ENCODE measurements at places on chromosomes 3 and 15.

GRCh38 chr3:4981294-4981664 is 2.0 kb downstream of the BHLHE40 start:
- peak; percentile 33 for DNase-seq

GRCh38 chr15:90106522-90107117 is 4.4 kb upstream of the IDH2 start:
- peak; percentile 56 for DNase-seq

- no peak for DNase-seq
Observed at GRCh38 chr15:29379647-29380046, 110.0 kb upstream of the NSMCE3 start.

- DNase-seq, result no peak
Observed at GRCh38 chr3:73442152-73442551, 182.6 kb downstream of the PDZRN3 start.

DNA sequence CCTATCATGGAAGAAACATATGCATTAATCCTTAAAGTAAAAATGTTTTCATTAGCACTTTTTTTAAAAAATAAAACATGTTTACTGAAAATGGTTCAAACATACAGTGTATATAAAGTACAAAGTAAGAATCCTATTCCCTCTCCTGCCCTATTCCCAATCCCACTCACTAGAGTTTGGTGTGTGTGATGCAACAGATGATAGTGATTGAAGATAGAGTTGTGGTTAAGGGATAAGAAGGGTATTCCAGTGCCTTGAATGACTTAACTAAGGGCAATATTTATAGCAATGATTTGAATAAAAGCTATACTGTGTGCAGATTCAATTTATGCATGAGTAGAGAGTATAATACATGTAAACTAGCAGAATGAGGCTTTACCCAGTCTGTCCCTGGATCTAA is 18.1 kb downstream of the ZNF280D start:
- no peak for DNase-seq

DNA sequence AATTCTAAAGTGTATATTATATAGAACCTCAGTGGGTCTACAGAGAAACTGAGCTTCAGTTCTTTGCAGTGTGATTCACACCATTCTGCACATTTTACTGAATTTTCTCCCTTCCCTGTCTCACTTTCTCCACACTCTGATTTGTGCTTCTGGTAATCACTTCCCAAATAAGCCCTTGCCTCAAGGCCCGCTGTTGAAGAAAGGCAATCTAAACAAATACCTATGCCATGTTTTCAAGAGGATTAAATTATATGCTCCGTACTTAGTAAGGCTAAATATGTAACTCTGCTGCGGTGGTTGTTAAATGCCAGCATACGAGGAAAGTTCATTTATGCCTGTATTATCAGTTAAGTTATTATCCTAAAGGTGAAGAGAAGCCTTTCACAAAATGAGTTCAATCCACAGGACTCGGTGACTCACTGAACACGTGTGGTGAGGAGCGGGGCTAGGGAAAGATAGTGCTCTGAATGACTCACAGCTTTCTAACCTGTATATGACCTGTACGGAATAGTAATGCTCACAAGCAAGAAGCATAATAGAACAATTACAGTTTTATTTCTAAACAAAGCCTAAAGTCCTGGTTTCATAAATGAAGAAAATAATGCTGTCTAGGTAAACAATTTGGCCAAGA is 25.1 kb downstream of the CNTN6 start:
- peak; percentile 88 for DNase-seq

GRCh38 chr3:194588236-194588635 is 45.0 kb downstream of the TMEM44 start:
- no peak for DNase-seq

DNA sequence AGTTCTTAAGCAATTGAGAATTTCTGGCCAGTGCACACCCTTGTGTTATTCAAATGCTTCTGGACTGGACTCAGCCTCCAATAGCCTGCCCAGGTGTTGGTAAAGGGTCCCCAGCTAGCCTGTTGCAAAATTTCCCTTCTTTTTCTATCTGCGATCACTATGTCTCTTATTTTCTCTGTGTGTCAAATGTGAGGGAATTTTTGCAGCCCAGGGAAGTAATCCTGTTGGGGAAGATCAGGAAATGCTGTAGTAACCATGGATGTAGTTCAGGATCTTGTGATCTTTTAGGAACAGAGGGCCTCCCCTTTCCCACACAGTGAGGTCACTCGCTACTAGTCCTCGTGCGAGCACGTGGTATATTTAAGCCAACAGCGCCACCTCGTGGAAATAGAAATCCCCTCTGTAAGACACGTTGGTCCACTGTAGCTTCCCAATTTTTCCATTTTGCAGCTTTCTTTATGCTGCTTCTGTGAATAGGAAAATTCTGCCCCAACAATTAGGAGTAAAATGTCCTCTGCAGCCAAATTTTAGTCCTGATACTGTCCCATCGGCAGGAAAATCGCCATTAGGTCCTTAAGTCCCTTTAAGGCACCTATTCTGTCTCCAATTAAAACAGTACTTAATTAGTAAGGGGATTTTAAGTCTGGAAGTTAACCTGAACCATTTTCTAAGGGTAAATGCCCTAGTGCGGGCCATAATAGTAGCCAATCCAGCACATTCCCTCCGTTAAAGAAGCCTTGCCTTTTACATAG is 4.0 kb upstream of the SMCO1 start:
- peak; percentile 75 for DNase-seq

DNA sequence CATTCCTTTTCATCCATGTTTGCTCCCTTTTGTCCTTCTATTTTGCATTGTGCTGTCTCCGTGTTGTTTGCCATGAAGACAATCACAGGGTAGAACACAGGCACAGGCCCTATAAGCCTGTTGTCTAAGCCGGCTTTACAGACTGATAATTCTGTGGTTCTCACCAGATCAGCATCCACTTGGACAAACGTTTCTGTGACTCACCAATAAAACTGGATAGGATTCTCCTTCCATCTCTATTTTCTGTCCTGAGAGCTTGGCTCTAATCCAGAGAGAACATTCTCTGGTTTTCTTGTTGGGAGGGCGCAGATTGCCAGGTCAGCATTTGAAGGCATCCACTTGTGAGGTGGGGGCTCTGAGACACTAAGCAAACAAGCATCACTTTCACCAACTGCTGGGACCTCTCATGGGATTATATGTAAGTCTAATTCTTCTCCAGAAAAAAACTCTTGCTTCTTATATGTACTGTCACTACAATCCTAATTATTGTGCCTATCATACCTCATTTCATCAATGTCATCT is 101.6 kb downstream of the ERC2 start:
- peak; percentile 22 for DNase-seq

GRCh38 chr3:195084746-195085145 is 186.2 kb downstream of the XXYLT1 start:
- no peak for DNase-seq

GRCh38 chr15:43749690-43750345 is 3.6 kb downstream of the PDIA3 start:
- no peak for DNase-seq

DNA sequence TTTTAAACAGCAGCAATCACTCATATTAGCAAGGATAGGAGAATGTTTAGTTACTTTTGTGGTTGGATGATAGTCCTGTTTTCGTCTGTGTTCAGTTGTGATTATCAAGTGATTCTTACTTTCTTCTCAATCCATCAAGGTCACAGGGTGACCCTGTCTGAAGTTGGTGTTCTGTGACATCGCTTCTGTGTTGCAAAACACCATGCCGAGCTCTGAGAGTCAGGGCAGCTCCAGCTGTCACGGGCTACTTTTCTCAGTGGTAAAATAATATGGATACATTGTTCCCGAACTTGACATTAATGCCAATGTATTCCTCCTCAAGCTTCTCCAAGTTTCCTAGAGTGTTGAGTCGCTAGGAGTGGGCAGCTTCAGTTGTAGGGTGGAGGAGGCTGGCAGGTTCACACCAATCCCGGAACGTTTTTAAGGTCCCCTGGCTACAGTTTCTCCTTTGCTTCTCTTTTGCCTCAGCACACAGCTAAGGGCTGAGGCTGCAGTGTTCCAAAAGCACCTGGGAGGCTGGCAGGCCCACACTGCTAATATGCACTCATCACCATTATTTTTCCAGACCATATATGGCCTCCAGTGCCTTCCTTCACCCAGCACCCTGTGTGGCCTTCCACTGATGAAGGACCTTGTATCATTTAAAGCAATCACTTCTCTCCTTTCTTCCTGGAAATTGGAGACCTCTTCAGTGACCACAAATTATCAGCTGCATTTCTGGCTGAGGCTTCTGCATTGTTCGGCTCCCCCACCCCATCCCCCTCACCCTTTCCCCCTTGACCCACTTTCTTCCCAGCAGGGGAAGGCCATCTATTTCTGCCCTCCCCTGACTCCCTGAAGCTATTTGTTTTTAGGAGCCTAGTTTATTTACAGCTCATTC is 25.8 kb downstream of the COLQ start:
- no peak for DNase-seq

GRCh38 chr15:63599401-63600000 is 2.3 kb downstream of the FBXL22 start:
- DNase-seq, result no peak

- DNase-seq, result no peak
Observed at GRCh38 chr15:77781946-77782240, 149.2 kb upstream of the LINGO1 start.

DNA sequence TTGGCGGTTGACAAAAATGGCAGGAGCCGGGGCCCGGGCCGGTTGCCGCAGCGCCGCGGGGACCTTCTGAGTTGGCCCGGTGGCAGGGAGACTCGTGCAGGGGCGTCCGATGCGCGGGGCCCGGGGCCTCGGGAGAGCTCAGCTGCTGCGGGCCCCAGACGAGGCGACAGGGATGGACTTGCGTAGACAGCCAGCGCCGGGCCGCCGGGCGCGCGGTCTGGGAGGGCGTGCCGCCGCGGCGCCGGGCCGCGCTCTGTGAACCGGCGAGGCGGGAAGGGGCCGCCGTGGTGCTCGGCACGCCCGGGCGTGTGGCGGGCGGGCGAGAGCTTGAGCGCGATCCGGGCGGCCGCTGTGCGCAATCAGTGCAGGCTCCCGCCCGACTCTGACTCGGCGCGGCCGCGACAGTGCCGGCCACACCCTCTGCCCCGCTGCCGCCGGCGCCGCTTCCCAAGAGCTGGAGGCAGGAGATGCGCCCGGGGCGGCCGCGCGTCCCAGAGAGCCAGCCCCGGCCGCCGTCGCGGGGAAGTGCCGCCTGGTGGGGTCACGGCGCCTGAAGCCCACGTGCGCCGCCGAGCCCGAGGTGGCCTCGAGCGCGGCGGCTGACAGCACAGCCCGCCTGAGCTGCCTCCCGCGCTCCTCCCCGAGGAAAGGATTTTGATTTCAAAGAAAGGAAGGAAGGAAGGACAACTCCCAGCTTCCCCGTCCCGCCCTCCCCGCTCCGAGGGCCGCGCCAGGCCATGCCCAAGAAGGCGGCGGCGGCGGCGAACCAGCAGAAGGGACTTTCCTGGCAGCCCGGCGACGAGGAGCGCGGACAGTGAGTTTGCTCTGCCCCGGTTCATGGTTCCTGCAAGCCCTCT is 657 bp downstream of the TLNRD1 start:
- no peak for DNase-seq

- no peak for DNase-seq
Observed at GRCh38 chr3:185561958-185562357, 9.6 kb upstream of the LIPH start.

GRCh38 chr3:15647611-15648167 is 46.1 kb downstream of the BTD start:
- DNase-seq, result peak; percentile 97

DNA sequence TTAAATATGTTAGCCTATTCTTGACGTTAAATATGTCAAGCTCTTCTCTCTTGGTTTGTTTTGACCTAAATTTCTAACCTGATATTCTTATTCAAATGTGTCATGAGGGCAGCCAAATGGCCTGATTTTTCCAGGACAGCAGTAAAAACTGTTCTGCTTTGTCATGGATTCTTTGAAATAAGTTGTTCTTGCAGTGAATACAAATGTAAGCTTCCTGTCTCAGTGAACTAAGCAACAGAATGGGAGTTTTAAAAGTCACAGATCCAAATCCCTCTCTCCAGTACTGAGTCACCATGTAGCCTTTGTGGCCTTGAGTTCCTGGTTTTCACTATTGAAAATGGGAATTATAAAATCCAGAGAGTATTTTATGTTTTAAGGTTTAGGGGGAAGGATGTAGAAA is 301.8 kb downstream of the NLGN1 start:
- DNase-seq, result no peak

- DNase-seq, result no peak
Observed at GRCh38 chr15:25246641-25247406, 192.0 kb downstream of the UBE3A start.

- DNase-seq, result no peak
Observed at GRCh38 chr3:124121379-124122312, 129.7 kb upstream of the ROPN1 start.

- no peak for DNase-seq
Observed at GRCh38 chr3:141828890-141829289, 47.6 kb upstream of the ATP1B3 start.

GRCh38 chr3:24678421-24678865 is 183.8 kb upstream of the THRB start:
- peak; percentile 95 for DNase-seq

DNA sequence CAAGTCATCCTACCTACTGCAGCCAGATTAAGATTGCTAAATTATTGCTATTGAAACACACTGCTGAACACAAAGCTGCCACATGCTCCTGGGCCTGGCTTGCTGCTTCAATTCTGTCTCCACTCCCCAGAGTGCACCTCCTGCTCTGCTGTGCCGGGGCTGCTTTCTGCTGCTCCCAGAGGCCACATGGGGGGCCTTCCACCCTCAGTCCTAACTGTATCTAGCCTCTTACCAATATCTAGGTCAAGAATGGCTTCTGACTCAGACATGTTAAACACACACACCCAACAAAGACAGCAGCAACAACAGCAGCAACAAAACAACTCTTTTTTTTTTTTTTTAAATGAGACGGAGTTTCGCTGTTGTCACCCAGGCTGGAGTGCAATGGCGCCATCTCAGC is 33.0 kb downstream of the MYZAP start:
- DNase-seq, result no peak

GRCh38 chr3:153439780-153440179 is 277.8 kb downstream of the RAP2B start:
- no peak for DNase-seq

DNA sequence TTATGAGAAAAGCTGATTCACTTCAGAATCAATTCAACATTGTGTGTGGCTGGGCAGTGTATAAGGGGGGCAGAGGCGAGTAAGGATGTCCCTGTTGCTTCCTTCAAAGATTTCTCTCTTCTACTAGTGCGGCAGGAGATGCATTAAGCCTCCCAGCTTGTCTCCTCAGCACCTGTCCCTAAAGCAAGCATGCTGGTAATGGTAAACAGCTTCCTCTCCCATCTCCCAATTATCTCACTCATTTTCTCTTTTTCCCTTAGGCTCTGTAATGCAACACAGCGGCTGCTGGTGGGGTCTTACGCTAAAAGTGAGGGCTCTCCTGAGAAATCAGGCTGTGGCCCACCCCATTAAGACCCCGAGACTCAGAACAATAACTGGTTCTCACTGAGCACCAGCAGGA is 306.4 kb upstream of the ROPN1 start:
- no peak for DNase-seq

GRCh38 chr3:116877968-116878367 is 168.4 kb downstream of the TUSC7 start:
- no peak for DNase-seq

DNA sequence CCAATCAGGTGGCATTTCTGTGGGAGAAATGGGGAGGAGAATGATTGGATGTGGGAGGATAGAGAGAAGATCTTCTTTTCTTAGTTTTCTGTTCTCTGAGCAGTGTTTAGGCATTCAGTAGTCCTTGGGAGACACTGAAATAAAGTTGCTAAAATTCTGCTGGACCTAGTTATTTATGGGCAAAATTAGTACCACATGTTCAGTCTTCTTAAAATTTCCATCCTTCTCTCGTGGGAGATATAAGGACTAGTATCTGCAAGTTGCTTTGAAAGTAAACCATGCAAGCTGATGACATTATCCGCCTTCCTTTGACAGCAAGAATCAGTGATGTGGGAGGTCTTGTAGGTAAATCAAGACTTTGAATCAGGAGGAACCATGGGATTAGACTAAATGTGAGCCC is 19.9 kb upstream of the CHST2 start:
- DNase-seq, result no peak

Data from brain microvascular endothelial cell (primary cell).